Right cardiac atrium (tissue), 5 donors: ENCODE measurements at places on chromosomes 2 and 18. TPM values are rescaled to one million over a fixed set of nuclear protein-coding genes. Genes with fewer than 3 reads are reported as not detected.

Gene ETAA1
- 4.2 TPM for polyA plus RNA-seq

Gene TRIM54
- polyA plus RNA-seq, result 144 TPM

Gene BMP10
- polyA plus RNA-seq, result 153 TPM

Gene DSC3
- polyA plus RNA-seq, result 0.16 TPM

Gene TBR1
- 0.02 TPM for polyA plus RNA-seq

Gene SPDYA
- polyA plus RNA-seq, result 0.27 TPM

Gene VPS4B
- 8.0 TPM for polyA plus RNA-seq

Gene CFAP221
- polyA plus RNA-seq, result 0.63 TPM

Gene SETBP1
- polyA plus RNA-seq, result 2.0 TPM

Gene WDSUB1
- 8.9 TPM for polyA plus RNA-seq

Gene IL1F10
- polyA plus RNA-seq, result not detected

Gene CREG2
- 0.14 TPM for polyA plus RNA-seq

Gene OR6B2
- not detected for polyA plus RNA-seq

Gene NT5DC4
- not detected for polyA plus RNA-seq

Gene NUP35
- polyA plus RNA-seq, result 7.4 TPM

Gene FAM161A
- 1.1 TPM for polyA plus RNA-seq

Gene GPBAR1
- 3.5 TPM for polyA plus RNA-seq

Gene IMPA2
- polyA plus RNA-seq, result 21.9 TPM

Gene GRP
- not detected for polyA plus RNA-seq

Gene ERBB4
- polyA plus RNA-seq, result 4.3 TPM
